ENCODE measurements at places on chromosomes 3 and 15.

DNA sequence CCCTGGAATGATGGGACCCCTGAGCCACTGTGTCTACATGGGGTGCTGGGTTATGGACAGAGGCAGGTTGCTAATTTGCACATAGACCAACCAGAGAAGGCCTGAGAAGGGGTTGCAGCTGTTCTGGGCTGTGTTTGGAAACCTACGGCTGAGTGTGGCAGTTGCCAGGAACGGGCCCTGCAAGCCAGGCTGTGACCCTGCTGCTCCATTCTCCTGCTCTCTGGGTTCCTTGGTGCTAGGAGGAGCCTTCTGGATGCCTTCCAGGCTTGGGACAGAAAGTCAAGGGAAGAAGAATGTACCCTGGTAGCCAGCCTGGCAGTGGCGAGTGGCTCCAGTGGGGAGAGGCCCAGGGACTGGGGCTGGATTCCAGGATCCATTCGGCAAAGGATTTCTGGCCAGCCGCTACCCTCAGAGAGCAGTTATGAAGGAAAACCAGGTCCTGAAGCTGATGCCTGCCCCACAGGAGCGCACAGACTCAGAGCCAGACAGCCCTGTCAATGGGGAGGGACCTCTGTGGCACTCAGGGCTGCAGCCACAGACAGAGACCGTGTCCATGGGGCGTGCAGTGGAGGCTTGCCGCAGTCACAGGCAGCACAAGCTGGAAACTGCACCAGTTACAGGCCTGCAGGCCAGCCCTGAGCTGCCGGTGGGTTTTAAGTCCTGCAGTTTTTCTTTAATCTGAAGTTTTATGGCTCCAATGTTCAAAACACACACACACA, 55.1 kb upstream of the ACAD9 start:
- no peak for DNase-seq

DNA sequence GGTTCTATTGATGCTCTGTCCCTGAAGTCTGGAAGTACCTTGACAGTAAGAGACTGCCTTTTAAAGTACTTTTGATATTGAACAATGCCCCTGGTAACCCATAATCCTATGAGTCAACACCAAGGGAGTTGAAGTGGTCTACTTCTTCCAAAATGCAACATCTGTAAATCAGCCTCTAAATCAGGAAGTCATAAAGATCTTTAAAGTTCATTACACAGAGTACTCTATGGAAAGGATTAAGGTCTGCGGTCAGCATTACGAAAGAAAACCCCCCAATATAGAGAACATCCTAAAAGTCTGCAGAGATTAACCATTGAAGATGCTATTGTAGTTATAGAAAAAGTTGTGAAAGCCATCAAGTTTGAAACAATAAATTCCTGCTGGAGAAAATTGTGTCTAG, 52.7 kb upstream of the CMC1 start:
- DNase-seq: no peak

DNA sequence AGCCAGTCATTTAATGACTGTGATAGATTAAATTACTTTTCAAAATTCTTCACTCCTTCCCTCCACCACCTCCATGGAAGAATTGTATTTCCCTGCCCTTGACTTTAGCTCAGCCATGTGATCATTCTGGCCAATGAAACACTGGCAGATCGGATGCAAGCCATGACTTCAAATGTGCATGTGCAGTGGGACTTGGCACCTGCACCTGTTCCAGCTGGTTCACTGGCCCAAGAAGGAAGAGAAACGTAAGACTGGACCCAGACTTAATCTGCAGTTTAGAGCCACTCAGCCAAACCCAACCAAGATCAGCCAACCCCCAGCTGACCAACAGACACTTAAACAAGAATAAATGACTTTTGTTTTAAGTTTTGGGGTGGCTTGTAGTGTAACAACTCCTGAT, 11.8 kb downstream of the DPH3 start:
- DNase-seq: no peak

DNA sequence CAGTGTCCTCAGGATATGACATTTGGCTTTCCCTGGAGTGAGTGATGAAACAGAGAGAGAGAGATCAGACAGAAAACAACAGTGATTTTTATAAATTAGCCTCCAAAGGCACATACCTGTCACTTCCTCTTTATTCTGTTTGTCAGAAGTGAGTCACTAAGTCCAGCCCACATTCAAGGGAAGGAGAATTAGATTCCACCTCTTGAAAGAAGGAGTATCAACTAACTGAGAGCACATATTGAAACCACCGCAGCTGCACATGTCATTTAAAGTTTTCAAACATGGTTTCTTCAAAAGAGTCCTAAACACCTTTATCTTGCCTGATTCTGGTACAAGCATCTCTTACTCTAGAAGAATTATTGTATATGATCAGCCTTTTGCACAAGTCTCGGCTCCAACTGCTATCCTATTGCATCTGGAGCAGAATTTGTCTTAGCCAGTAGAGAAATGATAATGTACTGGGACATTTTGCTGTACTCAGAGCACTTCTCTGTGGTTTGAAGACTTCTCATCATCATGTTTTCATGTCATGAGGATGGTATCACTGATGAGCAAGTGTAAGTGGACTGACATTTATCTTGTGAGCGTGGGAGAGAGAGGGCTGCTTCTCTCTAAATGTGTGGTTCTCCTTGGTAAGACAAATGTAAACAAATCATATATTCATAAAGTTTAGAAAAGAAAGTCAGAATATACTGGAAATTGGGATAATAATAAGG, 338.9 kb upstream of the CFAP20DC start:
- DNase-seq: no peak

- no peak for DNase-seq
Observed at GRCh38 chr15:94785091-94785490, 553.7 kb downstream of the MCTP2 start.

DNA sequence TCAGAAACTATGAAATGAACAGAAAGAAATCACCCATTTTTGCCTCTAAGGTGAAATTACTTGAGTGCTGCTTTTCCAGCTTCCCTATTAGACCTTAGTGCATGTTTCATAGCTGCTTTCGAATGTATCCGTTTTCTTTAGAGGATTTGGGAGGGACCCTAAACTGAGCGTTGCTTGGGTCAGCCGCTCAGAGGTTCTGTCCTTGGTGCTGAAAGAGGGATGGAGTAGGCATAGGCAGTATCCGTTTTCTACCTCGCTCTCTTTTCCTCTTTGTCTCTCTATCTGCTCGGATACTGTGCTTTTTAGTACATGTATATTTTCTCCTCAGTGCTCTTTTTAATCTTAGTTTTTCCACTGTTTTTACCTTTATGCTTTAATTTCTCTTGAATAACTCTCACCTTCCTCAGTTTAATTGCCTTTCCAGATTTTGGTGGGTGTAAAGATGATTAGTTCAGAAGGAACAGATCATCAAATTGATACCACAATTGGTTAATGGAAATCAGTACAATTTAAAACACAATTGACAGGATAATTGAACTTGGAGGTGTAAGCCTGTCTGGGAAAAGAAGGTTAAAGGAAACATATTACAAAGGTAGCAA, at the start of gene DRD3:
DRD3 (minus strand) TSS at position 283 of the 599 bp plus-strand sequence. CDS start 7,060 bp downstream, outside the sequence.
- DNase-seq: no peak

DNA sequence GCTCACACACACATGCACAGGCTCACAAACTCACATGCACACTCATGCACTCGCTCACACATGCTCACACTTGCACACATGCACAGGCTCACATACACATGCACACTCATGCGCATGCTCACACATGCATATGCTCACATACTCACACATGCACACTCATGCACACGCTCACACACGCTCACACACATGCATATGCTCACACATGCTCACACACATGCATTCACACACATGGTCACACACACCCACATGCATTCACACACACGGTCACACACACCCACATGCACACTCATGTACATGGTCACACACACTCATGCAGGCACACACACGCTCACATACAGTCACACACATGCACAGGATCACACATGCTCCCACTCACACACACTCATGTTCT, 132.8 kb upstream of the SMAD3 start:
- DNase-seq: no peak

DNA sequence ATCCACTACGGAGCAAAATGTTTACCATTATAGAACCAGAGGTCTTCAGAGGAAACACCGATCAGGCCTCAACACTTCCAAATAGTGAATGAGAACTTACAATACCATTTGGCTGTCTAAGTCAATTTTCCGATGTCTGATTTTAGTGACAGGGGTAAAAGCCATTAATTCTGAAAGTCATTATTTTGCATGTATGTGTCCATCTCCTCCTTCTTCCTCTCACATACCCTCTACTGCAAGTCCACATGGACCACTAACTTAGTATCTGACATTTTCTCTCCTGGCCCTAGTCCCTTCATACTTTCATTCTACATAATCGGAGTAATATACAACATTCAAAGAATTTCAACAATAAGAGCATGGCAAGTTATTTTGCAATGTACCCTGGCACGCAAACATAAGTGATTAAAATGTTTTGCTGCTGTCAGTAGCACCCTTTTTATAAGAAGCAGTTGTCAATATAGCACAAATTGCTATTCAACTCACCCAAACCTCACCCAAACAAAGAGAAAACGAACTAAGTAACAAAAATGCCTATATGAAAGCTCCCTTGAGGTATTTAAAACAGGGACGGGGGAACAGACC, 1.9 kb downstream of the TOP2B start:
- DNase-seq: no peak

- no peak for DNase-seq
Observed at GRCh38 chr3:59267021-59267420, 217.2 kb upstream of the CFAP20DC start.

DNA sequence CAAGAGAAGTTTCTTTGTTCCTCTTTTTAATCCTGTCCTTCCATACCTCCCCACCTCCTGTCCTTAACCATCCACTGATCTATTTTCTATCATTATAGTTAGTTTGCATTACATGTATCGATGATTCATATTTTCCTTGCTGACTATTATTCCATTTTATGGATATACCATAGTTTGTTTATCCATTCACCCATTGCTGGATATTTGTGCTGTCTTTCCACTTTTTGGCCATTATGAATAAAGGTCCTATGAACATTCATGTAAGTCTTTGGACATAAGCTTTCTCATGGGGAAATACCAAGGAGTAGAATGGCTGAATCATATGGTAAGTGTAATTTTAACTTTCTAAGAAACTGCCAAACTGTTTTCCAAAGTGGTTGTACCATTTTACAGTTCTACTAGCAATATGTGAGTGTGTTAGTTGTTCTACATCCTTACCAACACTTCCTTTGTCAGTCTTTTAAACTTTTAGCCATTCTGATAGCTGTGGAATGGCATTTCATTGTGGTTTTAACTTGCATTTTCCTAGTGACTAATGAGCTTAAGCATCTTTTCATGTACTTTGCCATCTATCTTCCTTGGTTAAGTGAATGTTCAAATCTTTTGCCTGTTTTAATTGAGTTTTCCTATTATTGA, 11.7 kb downstream of the ATP6V1A start:
- DNase-seq: no peak

DNA sequence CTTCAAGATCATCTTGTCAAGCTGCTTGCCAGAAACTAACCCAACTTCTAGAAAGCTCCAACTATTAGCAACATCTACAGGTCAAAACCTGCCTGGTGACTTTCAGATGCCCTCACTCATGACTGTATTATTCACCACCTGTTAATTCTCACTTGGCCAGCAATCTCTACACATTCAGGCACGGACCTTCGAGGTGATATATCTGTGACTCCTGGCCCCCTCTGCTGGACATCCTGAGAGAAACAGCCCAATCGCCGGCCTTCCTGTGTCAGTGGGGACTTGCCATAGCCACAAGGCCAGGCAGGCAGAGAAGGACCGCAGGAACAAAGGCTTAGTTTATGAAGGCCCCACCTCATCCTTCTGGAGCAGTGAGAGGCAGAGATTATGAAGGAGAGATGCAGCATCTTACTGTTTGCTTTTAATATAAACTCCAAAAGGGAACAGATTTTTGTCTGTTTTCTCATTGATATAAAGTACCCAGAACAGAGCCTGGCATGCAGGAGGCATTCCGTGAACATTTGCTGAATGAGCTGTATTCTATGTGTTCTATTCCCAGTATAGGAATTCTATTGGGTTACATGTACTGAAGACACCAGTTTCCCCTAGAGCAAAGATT, 24.4 kb upstream of the OCA2 start:
- DNase-seq: peak; percentile 20

GRCh38 chr15:81007428-81008064, 6.8 kb downstream of the TLNRD1 start:
- DNase-seq: no peak

DNA sequence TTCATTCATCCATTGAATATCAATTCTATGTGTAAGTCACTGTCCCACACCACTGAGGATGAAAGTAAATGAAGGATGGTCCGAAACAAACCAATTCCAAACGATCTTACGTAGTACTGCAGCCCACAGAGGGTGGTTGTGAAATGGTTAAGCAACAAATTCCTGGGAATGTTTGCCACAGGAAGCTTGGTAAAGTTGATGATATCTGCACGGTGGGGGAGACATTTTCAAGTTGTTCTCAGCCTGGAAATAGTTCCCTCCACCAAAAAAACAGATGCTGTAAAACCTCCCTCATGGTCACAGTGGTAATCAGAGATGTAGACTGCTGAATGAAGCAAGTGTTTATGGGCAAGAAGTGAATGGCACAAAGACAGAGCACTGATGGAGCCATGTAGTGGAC, 35.9 kb upstream of the BNC1 start:
- DNase-seq: no peak

GRCh38 chr3:5545719-5546118, 358.2 kb downstream of the EDEM1 start:
- DNase-seq: no peak

GRCh38 chr15:63915873-63916771, 82.4 kb upstream of the HERC1 start:
- no peak for DNase-seq

DNA sequence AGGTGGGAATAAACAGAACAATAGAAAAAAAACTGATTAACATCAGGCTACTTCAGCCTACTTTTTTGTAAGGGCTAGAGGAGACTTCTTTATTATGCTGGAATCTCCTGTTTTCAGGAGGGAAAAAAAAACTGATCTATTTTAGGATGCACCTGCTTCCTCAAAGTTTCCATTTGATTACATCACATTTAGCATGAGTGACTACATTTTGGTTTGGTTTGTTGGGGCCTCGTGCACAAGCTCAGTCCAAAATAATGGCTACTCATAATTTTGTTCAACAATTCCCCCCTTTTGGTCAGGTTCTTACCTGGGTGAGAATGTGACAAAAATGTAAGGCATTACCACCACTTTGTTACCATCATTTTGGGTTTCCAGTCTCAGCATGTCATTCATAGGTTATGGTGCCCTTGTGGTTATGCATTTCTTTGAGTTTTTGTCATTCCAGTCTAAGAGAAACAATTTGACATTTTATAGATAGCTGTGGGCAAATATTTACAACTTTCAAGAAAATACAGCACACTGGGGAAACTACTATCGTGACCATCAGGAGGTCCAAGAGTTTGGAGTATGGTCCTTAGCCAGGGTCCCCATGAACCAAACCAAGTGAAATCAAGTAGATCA, 93.6 kb upstream of the ATP11B start:
- DNase-seq: no peak
